ENCODE measurements at places on chromosomes 13 and 19.

DNA sequence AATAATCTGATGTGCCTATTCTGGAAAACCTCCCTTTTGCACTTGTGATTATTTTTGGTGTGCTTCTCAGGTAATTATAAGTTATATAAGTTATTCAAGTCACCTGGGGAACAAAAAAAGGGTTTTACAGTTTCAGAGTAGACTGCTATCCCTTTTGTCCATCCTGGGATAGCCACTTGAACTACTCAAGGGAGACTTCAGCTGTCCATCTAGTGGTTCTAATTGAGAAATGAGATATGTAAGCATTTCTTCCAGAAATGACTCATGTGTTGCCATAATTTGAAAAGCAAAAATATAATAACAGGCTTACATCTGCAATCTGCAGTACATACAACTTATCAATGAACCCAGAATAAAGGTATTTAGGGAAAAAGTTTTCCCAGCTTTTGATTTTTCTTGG, 20.4 kb downstream of the UBL3 start:
- DNase-seq: no peak

- no peak for DNase-seq
Observed at GRCh38 chr13:112752711-112753541, 63.1 kb downstream of the ATP11A start.

DNA sequence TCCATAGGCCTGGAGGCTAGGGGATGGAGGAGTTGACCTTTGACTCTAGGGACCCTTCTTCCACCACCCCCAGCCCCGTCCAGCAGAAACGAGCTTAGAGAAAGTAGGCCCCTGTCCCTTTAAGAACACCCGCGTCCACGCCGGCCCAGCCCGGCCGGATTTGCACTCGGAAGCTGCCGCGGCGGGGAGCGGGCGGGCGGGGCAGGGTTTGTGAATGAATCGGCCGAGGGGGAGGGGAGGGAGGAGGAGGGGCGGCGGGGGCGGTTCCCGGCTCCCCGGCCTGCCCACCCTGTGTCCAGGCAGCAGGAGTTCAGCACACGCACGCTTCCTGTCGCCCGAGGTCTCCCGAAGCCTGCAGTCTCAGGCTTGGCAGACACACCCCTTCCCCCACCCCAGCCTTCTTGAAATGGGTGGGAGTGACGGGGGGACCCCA, 1.5 kb downstream of the UNC13A start:
- DNase-seq: no peak

- no peak for DNase-seq
Observed at GRCh38 chr13:67273001-67273400, 42.9 kb upstream of the PCDH9 start.

GRCh38 chr13:80666782-80667552, 326.0 kb upstream of the SPRY2 start:
- no peak for DNase-seq
